ENCODE measurements at places on chromosomes 12 and 14.

GRCh38 chr12:124240493-124240892 is 54.4 kb upstream of the RFLNA start:
- no peak overlapping the region for H3K4me3 ChIP-seq
- H3K27me3 ChIP-seq: no peaks in the 10 kb centered on the region
- H3K4me1 ChIP-seq: no peaks in the 10 kb centered on the region
- no peak for DNase-seq
- H3K27ac ChIP-seq: no peak overlapping the region

GRCh38 chr14:99757331-99758070 is 35.7 kb upstream of the EML1 start:
- H3K27ac ChIP-seq: no peak overlapping the region
- no peaks in the 10 kb centered on the region for H3K36me3 ChIP-seq
- peaks cover 5% of the 10 kb centered on the region for H3K27me3 ChIP-seq
- no peak for DNase-seq

GRCh38 chr14:89614009-89614691 is 197.1 kb upstream of the FOXN3 start:
- H3K27ac ChIP-seq: no peak overlapping the region
- H3K27me3 ChIP-seq: no peaks in the 10 kb centered on the region
- no peak overlapping the region for H3K4me3 ChIP-seq
- H3K36me3 ChIP-seq: no peaks in the 10 kb centered on the region
- no peaks in the 10 kb centered on the region for H3K4me1 ChIP-seq

- DNase-seq: no peak
These were observed 375.7 kb downstream of the ZFP36L1 start for GRCh38 chr14:68417009-68417650.

- peak; percentile 89 for DNase-seq
- H3K4me1 ChIP-seq: peaks cover 6% of the 10 kb centered on the region
- H3K27me3 ChIP-seq: no peaks in the 10 kb centered on the region
- peak overlapping the region; percentile 83 for H3K27ac ChIP-seq
- H3K36me3 ChIP-seq: no peaks in the 10 kb centered on the region
These were observed 1.8 kb downstream of the IGFBP6 start for GRCh38 chr12:53099071-53099882.

DNA sequence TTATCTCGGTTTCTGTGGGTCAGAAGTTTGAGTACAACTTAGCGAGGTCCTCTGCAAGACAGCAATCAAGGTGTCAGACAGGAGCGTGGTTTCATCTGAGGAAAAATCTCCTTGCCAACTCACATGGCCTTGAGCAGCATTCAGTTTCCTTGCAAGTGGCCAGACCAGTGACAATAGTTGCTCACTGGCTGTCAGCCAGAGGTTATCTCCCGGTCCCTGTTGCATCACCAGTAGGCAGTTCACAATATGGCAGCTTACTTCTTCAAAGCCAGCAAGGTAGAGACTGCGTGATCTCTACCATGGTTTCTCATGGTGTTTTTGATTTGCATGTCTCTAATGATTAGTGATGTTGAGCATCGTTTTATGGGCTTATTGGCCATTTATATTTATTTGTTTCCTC is 143.8 kb upstream of the DAAM1 start:
- no peak overlapping the region for H3K4me3 ChIP-seq
- no peaks in the 10 kb centered on the region for H3K4me1 ChIP-seq
- no peaks in the 10 kb centered on the region for H3K27me3 ChIP-seq
- H3K27ac ChIP-seq: no peak overlapping the region
- H3K36me3 ChIP-seq: no peaks in the 10 kb centered on the region
- no peak for DNase-seq

Measured in breast epithelium (tissue), 4 donors.